ENCODE measurements at places on chromosomes 16 and 17.

GRCh38 chr17:17567631-17568030 is 23.9 kb downstream of the PEMT start:
- DNase-seq = no peak

DNA sequence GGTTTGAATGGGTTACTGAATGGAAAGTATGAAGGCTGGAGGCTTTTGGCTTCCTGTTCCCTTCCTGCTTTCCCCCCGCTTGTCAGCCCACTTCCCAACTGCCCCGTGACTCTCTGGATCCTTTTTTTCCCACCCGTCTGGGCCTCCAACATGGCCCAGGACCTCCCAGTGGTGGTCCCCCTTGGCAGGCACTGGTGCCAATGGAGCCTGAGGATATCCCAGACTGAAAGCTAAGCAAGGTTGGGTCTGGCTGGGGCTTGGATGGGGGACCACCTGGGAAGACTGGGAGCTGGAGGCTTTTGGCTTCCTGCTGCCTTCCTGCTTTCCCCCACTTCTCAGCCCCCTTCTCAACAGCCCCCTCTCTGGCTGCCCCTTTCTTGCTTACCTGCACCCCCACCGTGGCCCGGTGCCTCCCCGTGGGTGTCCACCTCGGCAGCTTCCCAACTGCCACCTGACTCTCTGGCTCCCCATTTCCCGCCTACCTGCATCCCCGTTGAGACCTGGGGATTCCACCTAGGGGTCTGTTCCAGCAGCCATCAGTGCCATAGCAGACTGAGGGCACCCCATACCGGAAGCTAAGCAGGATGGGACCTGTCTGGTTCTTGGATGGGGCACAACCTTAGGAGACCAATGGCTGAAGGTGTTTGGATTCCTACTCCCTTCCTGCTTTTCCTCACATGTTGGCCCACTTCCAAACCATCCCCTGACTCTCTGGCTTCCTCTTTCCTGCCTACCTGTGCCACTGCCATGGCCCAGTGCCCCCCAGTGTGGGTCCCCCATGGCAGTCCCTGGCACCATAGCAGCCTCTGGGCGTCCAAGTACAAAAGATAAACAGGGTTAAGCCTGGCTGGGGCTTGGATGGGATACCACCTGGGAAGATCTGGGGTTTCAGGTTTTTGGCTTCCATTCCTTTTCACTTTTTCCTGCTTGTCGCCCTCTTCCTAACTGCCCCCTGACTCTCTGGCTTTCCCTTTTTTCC is 2295.3 kb downstream of the TP53TG3F start:
- no peak for DNase-seq

DNA sequence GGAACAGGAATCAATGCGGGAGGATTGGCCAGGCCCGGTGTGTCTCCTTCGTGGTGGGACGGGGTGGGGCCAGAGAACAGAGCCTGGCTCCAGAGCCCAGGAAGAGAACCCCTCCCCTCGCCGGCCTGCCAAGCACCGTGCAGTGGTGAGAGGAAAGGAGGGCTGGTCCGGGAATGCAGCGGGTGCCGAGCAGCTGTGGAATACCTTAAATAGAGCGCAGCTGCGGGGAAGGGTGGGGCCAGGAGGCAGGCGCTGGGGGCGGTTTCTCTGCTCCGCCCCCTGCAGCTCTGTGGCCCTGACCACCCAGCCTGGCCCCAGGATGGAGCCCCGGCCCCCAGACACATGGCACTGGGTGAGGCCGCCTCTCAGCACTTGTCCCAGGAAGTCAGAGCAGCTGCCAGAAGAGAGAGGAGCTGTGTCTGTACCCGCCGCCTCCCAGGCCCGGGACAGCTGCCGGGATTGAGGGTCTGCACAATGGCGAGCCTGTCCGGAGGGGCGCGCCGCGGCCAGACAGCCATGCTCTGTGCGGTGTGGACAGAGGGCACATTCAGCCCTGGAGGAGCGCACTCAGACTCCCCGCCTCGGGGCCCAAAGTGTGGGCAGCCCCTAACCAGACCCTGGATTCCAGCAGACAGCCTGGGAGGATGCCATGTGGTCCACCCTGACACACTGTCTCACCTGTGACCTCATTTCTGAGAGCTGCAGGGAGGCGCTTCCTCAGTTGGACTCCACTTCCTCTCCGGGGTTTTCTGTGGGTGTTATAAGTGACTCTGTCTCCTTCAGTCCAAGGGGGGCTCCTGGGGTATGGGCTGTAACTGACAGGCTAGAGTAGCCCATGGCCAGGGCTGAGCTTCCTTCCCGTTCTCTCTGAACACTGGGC is 268.8 kb downstream of the SEC14L1 start:
- no peak for DNase-seq

GRCh38 chr17:47875011-47875985 is 20.7 kb upstream of the SP2 start:
- no peak for DNase-seq

- DNase-seq = peak; percentile 46
These were observed 59.0 kb downstream of the TANGO6 start for GRCh38 chr16:68902003-68902968.

GRCh38 chr17:70929226-70929625 is 759.9 kb downstream of the KCNJ2 start:
- DNase-seq = no peak
